ENCODE measurements at places on chromosomes 16 and 17. TPM values are rescaled to one million over a fixed set of nuclear protein-coding genes. Genes with fewer than 3 reads are reported as not detected.
A peak's percentile ranks its signal among the peaks of the same experiment; 100 is the strongest.

GRCh38 chr17:76408037-76408849, 23.8 kb downstream of the SPHK1 start:
- DNase-seq = peak; percentile 48

- no peak for DNase-seq
Observed at GRCh38 chr16:65661558-65661957, 539.7 kb upstream of the CDH11 start.

- no peak for DNase-seq
Observed at GRCh38 chr17:60704170-60704569, 26.5 kb downstream of the BCAS3 start.

Gene PSMB10
- 525 TPM for polyA plus RNA-seq

Gene CPNE2
- 54.7 TPM for polyA plus RNA-seq

Gene KRTAP3-2
- polyA plus RNA-seq = not detected

DNA sequence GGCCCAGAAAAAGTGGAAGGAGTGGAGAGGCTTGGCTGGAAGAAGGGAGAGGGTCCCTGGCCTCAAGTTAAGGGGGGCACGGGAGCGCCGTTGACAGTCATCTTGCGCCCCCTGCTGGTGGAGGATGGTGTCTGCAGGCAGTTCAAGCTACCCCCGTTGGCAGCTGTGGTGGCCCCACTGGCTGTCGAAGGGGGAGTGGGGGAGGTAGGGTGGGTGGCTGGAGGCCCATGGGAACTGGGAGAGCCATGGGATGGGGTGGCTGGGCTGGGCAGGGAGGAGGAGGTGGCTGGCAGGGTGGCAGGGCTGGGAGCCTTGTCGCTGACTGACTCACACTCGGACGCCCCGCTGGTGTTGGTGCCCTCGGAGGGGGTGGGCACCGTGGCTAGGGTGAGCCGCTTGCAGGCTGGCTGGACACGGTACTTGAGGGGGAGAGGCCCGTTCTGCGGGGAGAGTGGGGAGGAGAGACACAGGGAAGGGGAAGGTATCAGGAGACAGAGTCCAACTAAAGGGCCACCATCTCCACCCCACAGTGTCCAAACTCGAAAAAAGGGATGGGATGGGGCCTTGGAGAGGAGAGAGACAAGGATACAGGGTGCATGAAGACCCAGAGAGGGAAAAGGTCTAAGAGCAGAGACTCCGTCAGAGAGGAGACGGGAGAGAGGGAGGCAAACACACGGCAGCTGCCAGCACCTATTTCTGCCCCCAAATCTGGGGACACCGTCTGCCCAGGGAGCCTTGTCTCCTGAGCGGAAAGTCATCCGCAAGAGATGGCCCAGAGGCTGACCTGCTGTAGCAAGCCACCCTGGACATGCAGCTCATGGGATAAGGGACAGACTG, 5.2 kb downstream of the CISD3 start:
- peak; percentile 68 for DNase-seq

Data from CD4-positive, CD25-positive, alpha-beta regulatory T cell (primary cell).